GM19239 (cell line): ENCODE measurements at places on chromosomes 6 and 20.

DNA sequence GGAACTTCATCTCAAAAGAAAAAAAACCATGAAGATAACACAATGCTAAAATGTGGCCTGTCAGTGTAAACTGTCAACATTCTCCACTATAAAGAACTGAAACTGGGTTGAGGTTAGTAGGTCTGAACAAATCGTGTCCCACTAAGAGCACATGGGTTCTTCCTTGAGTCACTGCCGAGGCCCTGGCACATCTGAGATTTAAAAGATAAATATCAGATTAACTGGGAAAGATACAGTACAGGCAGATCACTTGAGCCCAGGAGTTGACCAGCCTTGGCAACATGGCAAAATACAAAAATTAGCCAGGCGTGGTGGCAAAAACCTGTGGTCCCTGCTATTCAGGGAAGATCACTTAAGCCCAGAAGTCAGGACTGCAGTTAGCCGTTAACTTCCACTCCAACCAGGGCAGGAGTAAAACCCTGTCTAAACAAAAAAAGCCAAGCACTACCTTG, 5.6 kb downstream of the EEF1A1 start:
- DNase-seq, result no peak

DNA sequence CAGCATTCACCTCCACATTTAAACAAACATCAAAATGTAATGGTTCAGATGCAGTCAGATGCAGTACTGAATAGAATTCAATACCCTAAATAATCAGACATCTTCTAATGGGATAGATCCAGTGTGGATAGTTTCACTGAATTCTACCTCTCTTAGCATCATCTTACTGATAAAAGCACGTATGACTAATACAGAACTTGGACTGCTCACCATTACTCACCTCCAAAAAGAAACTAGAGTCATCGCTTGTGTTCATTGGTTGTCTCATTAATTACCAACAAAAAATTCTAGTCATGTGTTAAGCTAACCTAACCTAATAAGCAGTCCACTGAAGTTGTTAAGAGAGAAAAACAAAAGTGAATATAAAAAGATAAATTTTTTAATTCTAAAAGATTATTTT, 165.9 kb upstream of the IRAK1BP1 start:
- DNase-seq, result no peak

GRCh38 chr20:46367967-46368901, 38.2 kb downstream of the ELMO2 start:
- no peak for DNase-seq

DNA sequence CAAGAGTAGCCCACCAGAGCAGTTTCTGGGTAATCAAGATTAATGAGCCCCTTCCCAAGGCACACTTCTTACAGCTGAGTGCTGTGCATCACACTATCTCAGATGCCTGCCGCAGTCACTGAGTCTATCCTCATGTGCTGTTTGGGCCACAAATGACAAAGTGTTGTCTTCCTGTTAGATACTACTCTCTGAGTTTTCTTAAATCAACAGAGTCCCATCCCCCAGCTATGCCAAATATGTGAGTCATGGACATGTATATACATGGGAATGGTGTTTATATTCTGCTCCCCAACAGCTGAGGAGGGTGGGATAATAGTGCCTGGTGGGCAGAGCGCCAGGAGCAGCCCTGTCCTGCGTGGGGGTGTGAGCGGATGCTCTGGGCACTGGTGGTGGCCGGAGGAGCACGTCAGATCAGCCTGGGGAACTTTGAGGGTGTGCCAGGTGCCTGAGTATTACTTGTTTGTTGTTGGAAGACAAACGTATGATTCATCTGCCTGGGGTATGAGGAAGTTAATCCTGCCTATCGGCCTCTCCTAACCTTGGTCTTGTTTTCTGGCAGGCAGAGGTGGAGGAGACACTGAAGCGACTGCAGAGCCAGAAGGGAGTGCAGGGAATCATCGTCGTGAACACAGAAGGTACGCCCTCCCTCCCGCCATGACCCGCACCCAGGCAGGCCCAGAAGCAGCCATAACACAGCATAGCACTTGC, 9.6 kb downstream of the DYNLRB1 start:
- DNase-seq, result no peak

- DNase-seq, result no peak
Measured at GRCh38 chr6:44867571-44868334, 460.4 kb upstream of the RUNX2 start.

DNA sequence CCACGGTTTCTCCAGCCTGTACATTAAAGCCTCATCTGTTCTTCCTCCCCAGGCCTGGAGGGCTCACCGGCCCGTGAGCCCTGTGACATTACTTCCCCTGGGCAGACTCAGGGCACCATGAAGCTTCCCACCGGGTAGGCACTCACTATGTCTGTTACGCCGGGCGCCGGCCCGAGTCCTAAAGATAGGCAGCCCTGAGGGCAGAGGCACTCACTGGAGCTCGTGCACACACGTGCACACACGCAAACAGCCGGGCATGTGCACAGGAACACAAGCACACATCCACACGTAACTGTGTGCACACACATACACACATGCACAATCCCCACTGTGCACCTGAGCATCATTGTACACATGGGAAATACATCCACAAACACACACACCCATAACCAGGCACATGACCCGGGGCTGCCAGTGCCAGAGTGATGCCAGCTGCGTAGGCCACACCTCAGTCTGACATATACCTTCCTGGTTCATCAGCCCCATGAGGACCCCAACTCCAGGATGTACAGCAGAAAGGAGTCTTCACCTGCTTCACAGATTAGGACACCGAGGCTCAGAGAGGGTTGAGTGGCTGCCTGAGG, 83.7 kb downstream of the YTHDF1 start:
- DNase-seq, result no peak

- DNase-seq, result no peak
Measured at GRCh38 chr6:113451049-113451448, 406.1 kb upstream of the MARCKS start.

GRCh38 chr20:49985617-49986016, 2.8 kb downstream of the SNAI1 start:
- no peak for DNase-seq

DNA sequence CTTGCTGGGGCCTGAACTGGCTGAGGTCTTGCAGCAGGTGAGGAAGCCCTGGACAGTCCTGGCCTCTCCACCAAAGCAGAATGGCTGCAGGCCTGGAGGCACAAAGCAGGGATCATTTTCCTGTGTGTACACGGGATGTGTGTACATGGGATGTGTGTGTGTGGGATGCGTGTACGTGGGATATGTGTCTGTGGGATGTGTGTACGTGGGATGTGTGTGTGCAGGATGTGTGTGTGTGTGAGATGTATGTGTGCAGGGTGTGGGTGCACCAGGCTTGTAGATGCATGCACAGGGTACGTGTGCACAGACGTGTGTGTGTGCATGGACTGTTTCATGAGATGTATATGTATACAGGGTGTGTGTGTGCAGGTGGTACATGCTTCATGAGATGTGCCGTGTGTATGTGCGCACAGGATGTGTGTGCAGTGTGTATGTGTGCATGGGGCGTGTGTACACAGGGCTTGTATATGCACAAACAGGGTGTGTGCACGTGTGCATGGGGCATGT, 7.9 kb upstream of the CHRNA4 start:
- DNase-seq, result no peak
